ENCODE measurements at places on chromosomes 1 and 21.

- DNase-seq: no peak
Measured at GRCh38 chr1:101632548-101633272, 364.0 kb downstream of the OLFM3 start.

- no peak for DNase-seq
Measured at GRCh38 chr21:32120230-32120629, 158.6 kb downstream of the MIS18A start.

- DNase-seq: no peak
Measured at GRCh38 chr1:147341246-147341645, 98.8 kb downstream of the CHD1L start.

DNA sequence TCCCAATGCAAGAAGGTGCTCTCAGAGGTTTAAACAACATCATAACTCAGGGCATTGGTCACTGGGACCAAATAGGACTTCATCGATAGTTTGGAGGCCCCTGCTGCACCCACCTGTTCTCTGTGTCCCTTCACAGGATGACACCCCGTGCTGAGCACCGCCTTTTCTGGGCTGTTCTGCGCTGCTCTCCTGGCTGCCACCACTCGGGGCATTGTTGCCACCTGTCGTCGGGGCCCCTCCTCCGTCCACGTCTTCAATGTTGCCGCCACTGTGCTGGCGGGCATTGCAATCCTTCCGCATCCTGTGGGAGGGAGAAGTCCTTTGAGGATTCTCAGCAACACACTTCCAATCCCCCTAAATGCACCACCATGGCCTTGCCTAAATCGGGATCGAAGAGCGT, 47.7 kb downstream of the NTPCR start:
- no peak for DNase-seq

- DNase-seq: no peak
Measured at GRCh38 chr1:8815582-8816151, 1.8 kb downstream of the RERE start.

GRCh38 chr1:207049974-207050391, 1.0 kb downstream of the YOD1 start:
- peak; percentile 22 for DNase-seq

GRCh38 chr1:212125654-212126053, 90.1 kb downstream of the DTL start:
- DNase-seq: no peak

- no peak for DNase-seq
Measured at GRCh38 chr1:14138135-14138506, 438.1 kb downstream of the PRDM2 start.

DNA sequence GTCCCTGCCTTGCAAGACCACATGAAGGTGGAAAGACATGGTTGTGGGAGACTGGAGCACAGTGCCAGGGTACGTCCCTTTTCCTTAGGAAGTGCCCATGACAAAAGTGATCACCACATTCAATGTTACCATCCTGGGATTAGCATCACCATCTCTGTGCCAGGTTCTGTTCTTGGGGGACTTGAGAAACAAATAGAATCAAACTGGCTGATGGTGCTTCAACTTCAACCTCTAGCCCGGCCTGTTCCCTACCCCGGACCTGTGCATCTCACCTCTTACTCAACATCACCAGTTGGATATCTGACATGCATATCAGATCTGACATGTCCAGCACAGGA, 153.3 kb downstream of the GRIK3 start:
- DNase-seq: no peak

GRCh38 chr1:193104502-193104906, 710 bp downstream of the GLRX2 start:
- no peak for DNase-seq

GRCh38 chr1:114203595-114204128, 50.0 kb upstream of the SYT6 start:
- no peak for DNase-seq

GRCh38 chr1:77975907-77976306, 3.0 kb downstream of the FUBP1 start:
- no peak for DNase-seq

Measured in T-helper 9 cell (primary cell).